ENCODE measurements at places on chromosomes 2 and 18.

DNA sequence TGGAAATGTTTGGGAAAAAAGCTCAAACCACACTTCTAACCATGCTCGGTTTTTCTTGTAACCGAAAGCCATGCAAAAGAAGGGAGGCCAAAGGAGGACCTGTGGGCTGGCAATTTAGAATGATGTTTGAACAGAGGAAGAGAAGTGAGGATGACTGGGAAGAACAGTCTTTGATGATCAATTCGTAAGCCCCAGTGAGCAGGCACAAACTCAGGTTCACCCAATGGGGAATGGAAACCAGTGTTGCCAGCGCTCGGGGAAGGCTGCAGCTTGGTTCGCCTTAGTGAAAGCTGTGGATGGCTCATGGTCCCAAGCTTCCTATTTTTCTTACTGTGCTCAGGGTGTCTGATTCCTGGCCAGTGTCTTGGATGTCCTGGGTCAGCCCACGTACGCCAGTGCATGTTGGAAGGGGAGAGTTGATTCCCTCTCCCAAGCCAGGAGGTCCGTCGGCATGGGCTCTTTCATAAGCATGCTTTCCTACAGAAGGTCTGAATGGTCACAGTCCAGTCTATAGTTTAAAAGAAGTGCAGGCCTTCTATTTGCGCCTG lies 79.2 kb downstream of the VAPA start:
- DNase-seq, result no peak

GRCh38 chr2:169005080-169005598 lies 26.0 kb downstream of the ABCB11 start:
- DNase-seq, result no peak

GRCh38 chr18:62332964-62333695 lies 8.0 kb downstream of the TNFRSF11A start:
- DNase-seq, result no peak

- no peak for DNase-seq
These were observed at the start of gene CHRNA1 for GRCh38 chr2:174764280-174765255. CHRNA1 (minus strand) TSS chr2:174764472; CDS start chr2:174764394, 78 bp downstream.

DNA sequence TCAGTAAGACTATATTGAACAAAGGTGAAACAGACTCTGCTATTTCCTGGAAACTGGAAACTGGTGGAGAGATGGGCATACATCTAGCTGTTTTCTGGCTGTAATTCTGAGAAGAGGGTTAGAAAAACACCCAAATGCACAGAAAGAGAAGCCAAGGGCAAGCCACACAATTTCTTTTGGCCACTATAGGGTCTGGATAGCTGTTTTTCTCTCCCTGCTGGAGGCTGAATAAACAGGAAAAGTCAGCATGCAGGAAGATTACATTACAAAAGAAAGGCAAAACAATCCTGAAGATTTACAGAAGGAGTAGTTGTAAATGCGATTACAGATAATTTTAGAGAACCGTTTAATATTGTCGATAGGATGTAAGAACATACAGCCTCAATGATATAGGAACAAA lies 186.2 kb upstream of the REG3G start:
- DNase-seq, result no peak

- no peak for DNase-seq
These were observed 234.5 kb upstream of the COPS8 start for GRCh38 chr2:236851187-236851586.

DNA sequence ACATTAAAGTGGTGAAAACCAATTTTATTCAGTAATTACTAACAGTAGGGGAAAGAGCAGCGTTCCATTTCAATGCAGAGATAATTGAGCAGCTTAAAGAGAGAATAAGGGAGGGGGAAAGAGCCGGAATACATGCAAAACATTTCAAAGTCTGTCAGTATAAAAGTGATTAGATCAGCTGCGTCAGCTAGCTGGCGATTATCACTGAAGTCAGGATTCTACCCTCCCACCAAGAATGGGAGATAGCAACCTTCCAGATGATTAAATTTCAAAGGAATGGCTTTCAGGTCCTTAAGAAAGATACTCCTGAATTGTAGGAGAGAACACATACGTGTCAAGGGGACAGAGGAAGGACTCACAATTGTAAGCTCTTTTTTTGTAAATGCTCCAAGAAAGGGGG lies 2.7 kb upstream of the ZC3H6 start:
- no peak for DNase-seq

- DNase-seq, result peak; percentile 21
These were observed at the start of gene FHL2 for GRCh38 chr2:105398336-105399206. FHL2 (minus strand) TSS chr2:105399051; CDS start chr2:105386516, 12,535 bp downstream.

DNA sequence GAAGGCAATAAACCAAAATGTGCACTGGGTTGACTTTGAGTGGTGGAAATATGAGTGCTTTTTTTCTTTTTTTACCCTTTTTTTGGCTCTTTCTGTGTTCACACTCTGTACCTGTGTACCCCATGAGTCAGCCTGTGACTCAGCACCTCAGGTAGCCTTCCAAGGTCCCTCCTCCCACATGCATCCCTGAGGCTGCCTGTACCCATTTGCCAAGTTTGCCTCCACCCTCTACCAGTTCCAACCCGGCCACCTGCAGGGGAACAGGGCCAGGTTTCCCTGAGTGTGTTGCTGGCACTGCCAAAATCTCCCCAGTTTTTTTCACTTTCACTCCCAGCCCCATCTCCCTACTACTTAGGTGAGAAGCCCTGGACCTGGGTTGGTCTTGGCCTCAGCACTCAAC lies 14.0 kb downstream of the CXCR1 start:
- DNase-seq, result no peak

GRCh38 chr2:233417282-233417681 lies 63.0 kb downstream of the DGKD start:
- no peak for DNase-seq

GRCh38 chr2:173955004-173955403 lies 10.2 kb downstream of the SP3 start:
- DNase-seq, result no peak

DNA sequence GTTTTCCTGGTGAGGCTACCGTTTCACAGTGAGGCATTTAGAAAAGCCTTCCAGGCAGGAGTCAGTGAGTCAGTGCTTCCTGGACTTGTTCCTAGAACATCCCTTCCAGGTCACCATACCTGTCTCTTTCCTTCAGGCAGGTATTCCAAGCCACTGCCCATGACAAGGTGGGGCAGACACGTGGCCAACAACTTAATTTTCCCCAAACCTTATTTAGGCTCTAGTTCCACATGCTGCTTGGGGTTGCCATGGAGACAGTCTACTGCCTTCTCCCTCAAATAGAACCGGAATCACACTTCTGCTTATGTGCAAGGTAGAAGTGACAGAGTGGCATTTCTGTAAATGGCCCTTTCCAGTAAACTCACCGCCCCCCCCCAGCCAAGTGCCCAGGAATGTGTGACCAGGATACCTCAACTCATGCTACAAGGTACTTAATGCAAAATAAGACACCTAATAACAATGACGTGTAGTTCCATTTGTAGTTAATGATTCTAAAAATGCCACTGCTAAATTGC lies 258.3 kb downstream of the PRKCE start:
- no peak for DNase-seq

DNA sequence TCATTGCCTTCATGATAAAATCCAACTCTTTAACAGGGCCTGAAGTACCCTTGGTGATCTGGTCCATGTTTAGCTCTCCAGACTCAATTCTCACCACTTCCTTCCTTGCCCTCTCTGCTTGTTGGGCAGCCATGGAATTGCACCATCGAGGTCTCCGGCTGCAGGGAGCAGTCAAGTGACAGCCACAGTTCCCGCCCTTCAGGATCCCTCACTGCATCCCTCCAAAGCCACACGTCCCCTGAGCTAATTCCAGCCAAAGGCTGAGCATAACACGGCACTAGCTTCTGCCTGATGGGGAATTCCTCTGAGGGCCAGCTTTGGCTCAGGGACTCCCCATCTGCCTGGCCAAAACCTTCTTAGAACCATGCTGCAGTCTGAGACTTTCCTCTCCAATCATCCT lies 47.4 kb upstream of the SLC1A4 start:
- no peak for DNase-seq

GRCh38 chr2:173151671-173152401 lies 76.2 kb downstream of the MAP3K20 start:
- DNase-seq, result peak; percentile 92

GRCh38 chr2:8653485-8653884 lies 28.4 kb upstream of the ID2 start:
- DNase-seq, result no peak

GRCh38 chr18:28267878-28268625 lies 91.1 kb upstream of the CDH2 start:
- DNase-seq, result no peak

GRCh38 chr2:155389224-155389623 lies 690.7 kb downstream of the KCNJ3 start:
- DNase-seq, result no peak

- DNase-seq, result no peak
These were observed 39.4 kb downstream of the TMEM182 start for GRCh38 chr2:102801098-102801718.

- no peak for DNase-seq
These were observed 93.0 kb upstream of the ID2 start for GRCh38 chr2:8588831-8589191.

- DNase-seq, result no peak
These were observed 39.8 kb upstream of the TNFRSF11A start for GRCh38 chr18:62285281-62285680.

DNA sequence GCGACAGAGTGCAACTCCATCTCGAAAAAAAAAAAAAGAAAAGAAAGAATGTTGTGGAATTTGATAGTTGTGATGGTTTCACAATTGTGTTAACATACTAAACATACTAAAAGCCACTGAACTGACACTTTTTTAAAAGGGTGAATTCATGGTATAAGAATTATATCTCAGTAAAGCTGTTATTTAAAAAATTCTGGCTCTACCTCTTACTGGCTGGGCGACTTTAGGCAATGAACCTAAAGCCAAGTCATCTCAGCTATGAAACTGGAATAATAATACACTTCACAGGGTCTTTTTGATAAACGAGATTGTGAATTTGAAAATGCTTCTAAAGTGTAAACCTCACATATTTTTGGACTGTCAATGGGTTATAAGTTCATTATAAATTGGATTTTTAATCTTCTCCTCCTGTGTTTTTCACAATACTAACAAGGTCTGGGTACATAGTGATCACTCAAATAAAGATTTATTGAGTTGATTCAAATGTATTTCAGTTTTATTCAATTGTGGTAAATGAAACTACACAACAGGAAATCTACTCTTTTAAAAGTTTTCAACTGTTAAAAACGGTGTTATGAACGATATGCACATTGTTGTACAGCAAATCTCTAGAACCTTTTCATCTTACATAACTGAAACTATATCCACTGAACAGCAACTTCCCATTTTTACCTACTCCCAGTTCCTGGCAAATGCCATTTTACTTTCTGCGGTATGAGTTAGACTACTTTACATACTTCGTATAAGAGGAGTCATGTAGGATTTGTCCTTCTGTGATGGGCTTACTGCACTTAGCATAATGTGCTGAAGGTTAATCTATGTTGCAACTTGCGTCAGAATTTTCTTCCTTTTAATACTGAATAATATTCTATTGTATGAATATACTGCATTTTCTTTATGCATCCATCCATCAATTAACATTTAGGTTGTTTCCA lies 43.0 kb upstream of the GTF2A1L start:
- DNase-seq, result no peak

GRCh38 chr2:121648206-121649148 lies 785 bp downstream of the CLASP1 start:
- DNase-seq, result peak; percentile 2

DNA sequence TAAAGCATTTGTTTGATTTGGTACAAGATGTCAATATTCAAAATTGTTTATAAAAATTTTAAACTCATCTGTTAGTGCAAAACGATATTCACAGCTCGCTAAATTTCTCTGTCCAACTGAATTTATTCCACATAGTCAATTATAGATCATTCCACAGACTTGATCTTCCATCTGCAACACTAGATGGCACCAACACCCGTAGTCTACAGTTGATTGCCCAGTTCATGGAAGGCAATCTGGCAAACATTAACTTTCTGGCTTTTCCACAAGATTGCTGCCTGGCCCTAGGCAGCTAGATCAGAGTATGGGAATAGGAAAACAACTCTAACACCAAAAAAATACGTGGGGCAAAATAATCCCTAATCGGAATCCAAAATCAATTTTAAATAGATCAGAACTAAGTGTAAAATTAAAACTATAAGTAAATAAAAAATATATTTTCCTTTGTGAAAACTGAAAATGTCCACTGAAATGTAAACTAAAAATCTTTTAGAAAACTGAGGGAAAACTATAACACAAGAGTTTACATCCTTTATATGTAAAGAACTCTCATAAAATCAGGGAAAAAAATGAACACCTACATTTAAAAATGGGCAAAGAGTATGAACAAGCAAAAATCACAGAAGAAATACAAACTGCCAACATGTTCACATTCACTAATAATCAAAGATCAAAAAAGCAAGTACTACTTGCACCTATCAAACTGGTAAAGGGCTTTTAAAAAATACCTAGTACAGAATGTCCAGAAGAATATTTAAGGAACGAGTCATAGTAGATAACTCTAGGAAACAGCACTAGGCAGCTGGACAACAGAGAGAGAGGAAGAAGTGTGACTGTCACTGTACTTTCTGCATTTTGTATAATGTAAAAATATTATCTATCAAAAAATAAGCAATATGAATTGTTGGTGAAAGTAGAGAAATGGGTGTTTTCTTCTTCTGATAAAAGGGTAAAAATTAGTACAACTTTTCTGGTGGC lies 35.0 kb downstream of the RTN4 start:
- DNase-seq, result peak; percentile 72

DNA sequence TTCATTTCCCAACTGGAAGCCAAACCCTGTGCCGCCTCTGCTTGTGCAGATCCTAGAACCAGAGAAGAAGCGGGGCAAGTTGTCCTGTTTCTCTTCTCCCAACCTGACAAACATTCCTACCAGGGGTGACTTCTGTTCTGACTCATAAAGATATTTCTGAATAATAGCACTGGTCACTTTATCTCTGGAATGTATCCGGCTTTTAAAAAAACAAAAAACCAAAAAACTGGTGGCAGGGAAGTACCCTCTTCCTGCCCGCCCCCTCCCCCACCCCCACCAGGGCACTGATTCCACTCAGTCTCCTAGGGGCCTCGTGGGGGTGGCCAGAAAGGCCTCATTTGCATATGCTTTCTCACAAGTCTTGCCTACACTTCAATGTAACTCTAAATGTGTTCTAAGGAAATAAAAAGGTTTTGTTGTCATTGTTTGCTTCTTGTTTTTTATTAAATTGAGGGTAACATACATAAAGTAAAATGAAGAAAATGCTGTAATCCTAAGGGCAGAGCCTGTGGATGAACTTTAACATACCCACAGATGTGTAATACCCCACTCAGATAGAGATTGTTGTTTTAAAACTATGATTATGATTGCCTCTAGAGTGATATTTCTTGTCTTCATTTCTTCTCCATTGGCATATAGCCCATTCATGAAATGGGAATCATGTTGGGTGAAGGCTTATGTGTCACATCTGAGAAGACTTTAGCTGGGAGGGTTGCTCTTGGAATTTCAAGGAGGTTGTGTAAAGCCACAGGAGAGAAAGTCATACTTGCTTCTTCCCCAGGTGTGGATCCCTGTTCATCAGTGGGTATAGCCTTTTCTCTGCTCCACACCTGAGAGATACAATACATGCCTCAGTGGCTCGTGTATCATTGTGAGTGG lies 5.3 kb upstream of the FOSL2 start:
- peak; percentile 54 for DNase-seq

- peak; percentile 21 for DNase-seq
These were observed 65.1 kb downstream of the MBP start for GRCh38 chr18:77067291-77068061.

- no peak for DNase-seq
These were observed 782.6 kb upstream of the ID2 start for GRCh38 chr2:7899241-7899640.

Measured in SW 1271 (cell line).